ELR (cell line): ENCODE measurements at places on chromosomes 3 and 15.

DNA sequence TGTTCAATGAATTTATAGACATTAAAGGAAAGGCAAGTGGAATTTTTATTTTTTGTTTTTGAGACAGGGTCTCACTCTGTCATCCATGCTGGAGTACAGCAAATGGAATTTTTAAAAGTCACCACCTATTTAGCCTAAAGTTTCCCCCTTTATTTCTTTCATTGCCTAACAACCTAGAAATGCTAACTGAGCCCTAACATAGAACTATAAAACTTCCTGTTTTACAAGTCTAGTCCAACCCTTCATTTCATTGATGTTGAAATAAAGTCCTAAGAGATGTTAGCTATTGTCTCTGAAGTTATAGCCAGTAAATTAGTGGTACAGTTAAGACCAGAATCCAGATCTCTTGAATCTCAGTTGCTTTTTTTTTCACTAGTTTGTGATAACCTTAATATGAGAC lies 39.0 kb downstream of the MAPK6 start:
- no peak for DNase-seq

- DNase-seq, result no peak
Measured at GRCh38 chr3:90132197-90132596, 1024.8 kb downstream of the EPHA3 start.

DNA sequence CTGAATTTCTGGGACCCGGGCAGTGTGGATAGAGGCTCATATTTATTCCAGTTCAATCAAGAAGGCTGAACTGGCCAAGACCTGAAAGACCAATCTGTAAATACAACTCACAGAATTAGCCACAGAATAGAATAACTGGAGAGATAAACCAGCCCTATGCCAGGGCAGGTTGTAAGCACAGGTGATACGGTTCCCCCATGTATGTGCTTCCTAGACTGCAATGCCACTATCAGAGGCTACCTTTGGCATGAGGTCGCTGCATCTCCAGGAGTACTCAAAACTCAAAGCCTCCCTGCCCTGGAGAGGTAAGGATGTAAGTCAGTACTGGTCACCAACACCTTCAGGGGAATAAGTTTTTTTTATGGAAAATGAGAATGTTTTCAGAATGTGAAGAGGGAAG lies 235.5 kb downstream of the NR1D2 start:
- DNase-seq, result no peak

DNA sequence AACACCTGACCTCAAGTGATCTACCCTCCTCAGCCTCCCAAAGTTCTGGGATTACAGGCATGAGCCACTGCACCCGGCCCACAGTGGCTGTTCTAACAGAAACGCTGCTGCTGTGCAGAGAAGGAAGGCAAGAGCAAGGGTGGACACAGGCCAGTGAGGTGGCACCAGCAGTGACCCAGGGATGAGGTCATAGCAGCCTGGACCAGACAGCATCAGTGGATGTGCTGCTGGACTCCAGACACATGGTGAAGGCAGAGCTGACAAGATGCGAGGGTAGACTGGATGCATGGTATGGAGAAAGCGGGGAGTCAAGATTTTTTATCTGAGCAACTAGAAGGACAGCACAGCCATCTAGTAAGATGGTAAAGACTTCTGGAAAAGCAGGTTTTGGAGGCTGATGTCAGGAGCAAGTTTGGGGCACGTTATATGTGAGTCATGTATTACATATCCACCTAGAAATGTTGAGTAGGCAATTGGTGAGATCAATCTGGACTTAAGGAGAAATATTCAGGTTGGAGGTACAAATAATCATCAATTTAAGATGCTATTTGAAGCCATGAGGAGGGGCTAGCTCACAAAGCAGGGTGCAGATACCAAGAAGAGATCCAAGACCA lies 22.1 kb upstream of the TJP1 start:
- peak; percentile 77 for DNase-seq

DNA sequence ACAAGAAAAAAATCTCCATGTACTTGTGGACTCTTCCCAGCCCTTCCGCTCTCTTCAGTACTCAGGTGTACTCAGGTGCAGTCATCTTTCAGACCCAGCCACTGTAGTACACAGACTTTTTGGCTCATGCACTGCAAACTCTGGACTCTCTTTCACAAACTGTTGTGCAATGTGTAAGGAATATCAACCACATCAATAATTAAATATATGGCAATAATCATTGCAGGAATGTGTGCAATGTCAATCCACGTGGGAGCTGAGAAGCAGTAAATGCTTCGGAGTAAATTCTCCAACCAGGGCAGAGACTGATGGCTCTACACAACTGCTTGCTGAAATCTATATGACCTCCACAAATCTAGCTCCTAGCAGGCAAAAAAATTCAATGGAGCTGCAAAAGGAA lies 287.3 kb upstream of the COL8A1 start:
- DNase-seq, result no peak

DNA sequence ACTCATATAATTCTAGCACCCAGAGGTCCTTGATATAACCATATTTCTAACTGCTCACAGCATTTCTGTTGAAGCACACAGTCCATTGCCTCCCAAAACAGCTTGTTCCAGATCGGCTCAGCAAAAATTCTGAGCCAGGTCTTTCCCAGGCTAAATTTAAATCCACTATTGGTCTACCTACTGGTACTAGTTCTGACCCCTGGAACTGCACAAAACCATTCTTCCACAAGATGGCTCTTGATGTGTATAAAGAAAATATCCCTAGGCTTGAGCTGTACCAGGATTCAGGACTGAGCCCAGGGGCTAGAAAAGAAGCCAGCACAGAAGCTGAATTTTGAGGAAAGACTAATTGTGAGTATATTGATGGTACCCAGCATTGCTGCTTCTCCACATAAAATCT lies 75.4 kb upstream of the ABHD17C start:
- DNase-seq, result peak; percentile 42

- no peak for DNase-seq
Measured at GRCh38 chr3:102761766-102762165, 327.0 kb downstream of the ZPLD1 start.

DNA sequence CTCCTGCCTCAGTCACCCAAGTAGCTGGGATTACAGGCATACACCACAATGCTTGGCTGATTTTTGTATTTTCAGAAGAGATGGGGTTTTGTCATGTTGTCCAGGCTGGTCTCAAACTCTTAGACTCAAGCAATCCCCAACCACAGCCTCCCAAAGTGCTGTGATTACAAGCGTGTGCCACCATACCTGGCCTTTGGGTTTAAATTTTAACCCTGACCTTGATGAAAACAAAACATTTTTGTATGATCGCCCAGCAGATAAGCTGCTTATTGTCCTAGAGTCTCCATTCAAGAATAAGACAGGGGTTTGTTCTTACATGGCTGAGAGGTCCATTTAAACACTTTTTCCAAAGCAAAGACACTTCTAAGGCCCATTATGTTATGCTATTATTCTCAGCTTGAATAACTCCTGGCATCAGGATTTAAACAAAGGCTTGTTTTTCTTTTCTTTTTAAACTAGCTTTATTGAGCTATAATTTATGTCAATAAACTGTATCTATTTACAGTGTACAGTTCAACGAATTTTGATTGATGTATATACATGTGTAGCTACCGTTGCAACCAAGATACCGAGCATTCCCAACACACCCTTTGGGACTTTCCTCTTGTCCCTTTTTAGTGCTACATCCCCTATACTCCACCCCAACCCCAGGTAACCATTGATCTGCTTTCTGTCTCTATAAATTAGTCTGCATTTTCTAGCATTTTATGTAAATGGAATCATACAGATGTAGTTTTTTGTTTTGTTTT lies 1.4 kb upstream of the MUC13 start:
- no peak for DNase-seq

DNA sequence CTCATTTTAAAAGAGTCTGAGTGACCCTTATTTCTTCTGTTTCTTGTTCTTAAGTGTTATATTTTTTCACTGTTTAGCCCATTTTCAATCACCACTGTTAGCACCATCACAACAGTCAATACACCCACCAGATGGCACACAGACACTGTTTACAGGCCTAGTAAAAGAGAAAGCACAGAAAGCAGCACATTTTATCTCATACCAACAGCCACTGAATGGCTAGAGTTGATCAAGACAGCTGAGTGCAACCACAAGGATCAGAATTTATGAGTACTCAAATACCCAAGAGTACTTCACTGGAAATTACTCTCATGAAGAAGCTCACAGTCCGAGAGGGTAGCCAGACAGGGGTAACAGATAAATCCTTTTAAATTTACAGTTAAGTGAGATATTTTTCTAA lies 127.0 kb downstream of the TFDP2 start:
- peak; percentile 28 for DNase-seq

DNA sequence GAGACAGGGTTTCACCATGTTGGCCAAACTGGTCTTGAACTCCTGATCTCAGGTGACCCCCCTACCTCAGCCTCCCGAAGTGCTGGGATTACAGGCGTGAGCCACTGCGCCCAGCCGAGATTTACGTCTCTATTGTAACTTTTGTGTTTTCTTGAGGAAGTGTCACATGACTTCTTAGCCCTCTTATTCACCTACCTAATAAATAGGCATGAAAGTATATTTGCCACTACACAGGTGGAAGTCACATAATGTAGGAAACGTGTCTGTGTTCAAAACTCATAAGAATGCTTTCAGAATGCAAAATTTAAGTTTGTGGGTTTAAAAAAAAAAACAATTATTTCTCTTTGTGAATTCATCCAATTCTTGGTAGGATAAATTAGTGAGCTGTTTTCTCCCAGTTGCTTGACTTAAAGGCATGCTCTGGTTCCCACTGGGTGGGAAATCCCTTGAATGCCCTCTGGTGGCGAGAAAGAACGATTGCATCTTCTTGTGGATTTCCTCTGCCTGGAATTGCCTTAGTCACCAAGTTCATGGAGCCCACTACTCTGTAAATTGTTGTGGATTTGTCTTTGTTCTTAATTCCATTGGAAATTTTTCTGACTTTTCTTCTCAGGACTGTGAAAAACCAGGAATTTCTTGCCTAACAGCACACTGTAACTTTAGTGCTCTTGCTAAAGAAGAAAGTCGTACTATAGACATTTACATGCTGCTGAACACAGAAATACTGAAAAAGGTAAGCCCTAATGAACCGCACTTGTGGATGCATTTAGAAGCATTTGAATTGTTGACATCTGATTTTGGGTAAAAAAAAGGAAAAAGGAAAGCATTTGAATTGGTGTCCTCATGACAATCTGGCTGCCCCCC lies 82.2 kb upstream of the CTDSPL start:
- peak; percentile 79 for DNase-seq

DNA sequence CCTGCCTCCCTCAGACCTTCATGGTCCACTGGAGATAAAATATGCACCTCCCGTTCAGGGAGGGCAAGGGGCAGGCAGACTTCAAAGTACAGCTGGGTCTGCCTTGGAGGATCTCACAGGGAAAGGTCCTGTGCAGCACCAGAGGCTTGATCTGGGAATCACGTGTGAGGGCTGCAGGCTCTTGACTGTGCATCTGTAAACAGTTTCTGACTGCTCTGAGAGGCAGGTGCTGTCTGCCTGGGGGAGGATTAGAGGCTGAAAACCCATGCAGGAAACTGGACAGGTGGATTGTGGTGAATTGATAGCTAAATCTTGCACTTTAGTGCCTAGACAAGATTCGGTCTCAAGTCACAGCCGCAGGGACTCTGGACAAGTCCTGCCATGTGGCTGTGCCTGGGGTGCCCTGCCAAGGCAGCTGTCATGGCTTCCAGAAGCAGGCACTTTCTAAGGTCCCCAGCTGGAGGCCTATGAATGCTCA lies 239.3 kb downstream of the EPHB1 start:
- DNase-seq, result no peak

DNA sequence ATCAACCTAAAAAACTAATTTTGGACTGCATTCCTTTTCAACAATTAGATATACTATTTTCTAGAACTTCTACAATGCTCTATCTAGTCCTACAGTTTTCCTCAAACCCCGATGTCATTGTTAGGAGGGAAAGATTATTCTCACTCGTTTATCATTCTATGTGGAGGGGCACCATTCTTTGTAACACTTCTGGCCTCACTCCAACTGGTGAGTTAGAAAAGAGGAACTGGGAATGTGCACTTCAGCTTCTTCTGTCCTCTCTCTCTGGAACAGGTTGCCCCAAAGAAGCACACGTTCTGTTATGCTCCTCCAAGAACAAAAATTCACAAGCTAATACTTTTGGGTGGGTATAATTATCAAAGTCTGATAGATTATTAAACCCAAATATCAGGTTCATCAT lies 137.9 kb downstream of the UACA start:
- no peak for DNase-seq

- DNase-seq, result no peak
Measured at GRCh38 chr3:88954853-88955252, 152.6 kb upstream of the EPHA3 start.

GRCh38 chr3:52398670-52399081 lies 46.2 kb downstream of the SEMA3G start:
- DNase-seq, result no peak

GRCh38 chr15:57570994-57571393 lies 20.7 kb upstream of the MYZAP start:
- peak; percentile 92 for DNase-seq

DNA sequence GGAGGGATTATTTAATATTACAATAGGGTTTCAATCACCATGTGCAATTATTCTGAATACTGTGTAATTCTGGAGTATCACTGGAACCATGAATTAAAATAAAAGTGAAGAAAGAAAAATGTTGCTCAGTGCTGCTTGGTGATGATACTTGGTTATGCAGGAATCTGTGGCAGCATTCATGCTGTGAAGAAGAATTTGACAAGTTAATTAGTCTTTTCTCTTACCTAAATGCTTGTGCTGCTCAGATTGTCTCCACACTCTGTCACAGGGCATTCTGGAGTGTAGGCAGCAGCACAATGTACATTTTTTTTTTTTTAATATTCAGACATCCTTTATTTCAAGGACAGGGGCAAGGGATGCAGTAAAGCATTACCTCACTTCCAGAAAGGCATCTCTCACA lies 749.3 kb upstream of the CADM2 start:
- no peak for DNase-seq

DNA sequence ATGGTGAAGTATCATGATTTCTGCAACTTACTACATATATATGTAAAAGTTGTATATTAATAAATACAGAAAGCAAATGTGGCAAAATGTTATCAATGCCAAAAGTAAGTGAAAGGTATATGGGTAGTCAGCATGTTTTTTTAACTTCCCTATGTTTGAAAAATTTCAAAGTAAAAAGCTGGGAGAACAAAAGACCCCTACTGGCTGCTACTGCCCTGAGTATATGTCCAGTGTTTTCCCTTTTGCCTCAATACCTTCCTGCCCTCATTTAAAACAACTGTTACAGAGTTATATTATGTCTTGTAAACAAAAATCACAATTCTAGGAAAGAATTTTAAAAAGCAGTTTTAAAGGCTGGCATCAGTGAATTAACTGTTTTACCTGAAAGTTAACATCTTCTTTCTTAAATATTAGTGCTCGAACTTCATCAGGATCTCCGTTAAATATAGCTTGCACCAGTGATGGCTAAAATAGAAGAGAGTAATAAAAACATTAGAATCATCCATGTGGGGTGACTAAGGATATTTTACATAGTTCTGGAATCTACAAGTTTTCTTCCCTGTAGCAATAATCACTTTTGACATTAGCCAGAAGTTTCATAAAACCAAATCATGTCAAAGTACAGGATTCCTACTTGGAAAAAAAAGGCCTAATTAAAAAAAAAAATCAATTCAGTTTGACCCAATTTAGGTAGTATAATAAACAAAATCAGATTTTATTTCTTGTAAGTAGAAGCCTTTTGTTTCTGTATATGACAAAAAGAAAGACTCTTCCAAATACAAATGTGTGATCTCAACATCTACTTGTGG lies 2.7 kb downstream of the ANKRD28 start:
- peak; percentile 44 for DNase-seq

GRCh38 chr15:69979783-69980182 lies 117.9 kb downstream of the TLE3 start:
- no peak for DNase-seq

- peak; percentile 76 for DNase-seq
Measured at GRCh38 chr15:43133430-43134156, at the start of gene TMEM62. TMEM62 (plus strand) TSS chr15:43133586; CDS start chr15:43133803, 217 bp downstream.
